ENCODE measurements at places on chromosomes 3 and 15. TPM values are rescaled to one million over a fixed set of nuclear protein-coding genes. Genes with fewer than 3 reads are reported as not detected.
A peak's percentile ranks its signal among the peaks of the same experiment; 100 is the strongest.

MRAS gene
- total RNA-seq = 5.3 TPM

TRH gene
- not detected for total RNA-seq

- peak; percentile 28 for DNase-seq
These were observed 11.7 kb upstream of the ZNF774 start for GRCh38 chr15:90340345-90340744.

LINGO1 gene
- not detected for total RNA-seq

RBP2 gene
- not detected for total RNA-seq

VIPR1 gene
- 7.0 TPM for total RNA-seq

DNA sequence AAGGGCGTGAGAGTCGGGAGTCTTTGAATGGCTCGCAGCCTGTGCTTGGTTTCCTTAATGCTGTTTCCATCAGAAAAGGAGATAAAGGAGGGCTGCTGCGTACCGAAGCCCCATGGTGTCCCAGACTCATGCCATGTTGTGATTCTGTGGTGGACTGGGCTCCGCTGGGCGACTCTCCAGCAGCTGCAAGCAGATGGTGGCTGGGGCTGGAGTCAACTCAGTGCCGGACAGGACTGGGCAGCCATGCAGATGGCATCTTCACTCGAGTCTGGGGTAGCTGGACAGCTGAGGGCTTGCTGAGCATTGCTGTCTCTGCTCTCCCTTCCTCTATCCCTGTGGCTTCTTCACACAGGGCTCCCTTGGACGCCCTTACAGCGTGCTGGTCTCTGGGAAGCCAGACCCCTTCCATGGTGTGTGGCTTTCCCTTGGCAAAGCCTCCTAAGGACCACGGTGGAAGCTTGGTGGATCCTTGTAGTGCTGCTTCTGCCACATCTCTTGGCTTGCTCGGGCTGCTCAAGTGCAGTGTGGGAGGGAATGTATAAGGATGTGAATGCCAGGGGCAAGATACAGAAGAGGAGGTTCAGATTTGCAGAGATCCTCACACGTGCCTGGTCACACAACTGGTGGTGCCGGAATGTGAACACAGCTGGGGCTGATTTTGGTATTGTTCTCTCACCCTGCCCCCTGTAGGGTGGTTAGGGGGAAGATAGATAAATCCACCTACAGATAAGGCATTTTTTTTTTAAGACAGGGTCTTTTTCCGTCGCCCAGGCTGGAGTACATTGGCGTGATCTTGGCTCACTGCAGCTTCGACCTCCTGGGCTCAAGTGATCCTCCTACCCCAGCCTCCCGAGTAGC is 9.0 kb downstream of the NIPA1 start:
- DNase-seq = no peak

GRCh38 chr3:11610044-11610671 is 33.6 kb downstream of the VGLL4 start:
- no peak for DNase-seq

VWA5B2 gene
- 1.4 TPM for total RNA-seq

GRCh38 chr3:97990624-97991292 is 18.5 kb upstream of the RIOX2 start:
- DNase-seq = no peak

DNA sequence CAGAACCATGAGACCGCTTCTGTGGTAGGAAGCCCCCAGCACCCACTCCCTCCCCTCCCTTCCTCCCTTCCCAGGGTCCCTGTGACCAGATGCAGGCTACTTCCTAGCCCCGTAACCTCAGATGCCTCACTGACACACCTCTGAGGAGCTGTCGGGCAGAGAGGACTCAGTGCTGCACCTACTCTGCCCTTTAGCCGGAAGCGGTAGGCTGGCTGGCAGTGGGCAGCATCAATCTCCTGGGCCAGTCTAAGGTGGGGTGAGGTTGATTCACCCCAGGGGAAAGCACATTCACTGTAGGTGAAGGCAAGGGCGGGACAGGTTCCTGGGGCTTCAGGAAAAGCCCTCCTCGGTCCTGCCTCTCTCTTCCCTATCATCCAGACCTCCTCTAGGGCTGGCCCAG is 19.1 kb downstream of the CSRNP1 start:
- no peak for DNase-seq

MKRN3 gene
- total RNA-seq = 1.8 TPM

NLGN1 gene
- total RNA-seq = 0.92 TPM

MOBP gene
- not detected for total RNA-seq

DNA sequence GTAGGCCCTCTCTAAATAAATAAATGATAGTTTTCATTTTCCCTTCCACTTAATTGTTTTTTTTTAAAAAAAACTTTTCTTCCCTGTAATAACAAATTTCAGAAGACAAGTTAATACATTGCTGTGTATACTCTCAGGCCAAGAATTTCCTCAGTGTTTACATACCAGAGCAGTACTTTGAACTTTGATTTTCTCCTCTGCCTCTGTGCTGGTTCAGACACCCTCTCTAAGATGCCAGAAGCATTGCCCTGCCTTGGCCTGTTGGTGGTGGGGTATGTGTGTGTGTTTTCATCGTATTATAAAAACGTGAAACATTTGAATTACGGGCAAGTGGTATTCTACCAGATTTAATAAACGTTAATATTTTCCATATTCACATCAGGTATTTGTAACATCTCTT is 70.1 kb downstream of the SMAD3 start:
- no peak for DNase-seq

TERC gene
- total RNA-seq = 544 TPM

- no peak for DNase-seq
These were observed 31.7 kb upstream of the SUCLG2 start for GRCh38 chr3:67686069-67686468.

SLC12A6 gene
- total RNA-seq = 22.9 TPM

GRCh38 chr3:172511783-172512762 is 11.2 kb downstream of the TNFSF10 start:
- DNase-seq = no peak

DNA sequence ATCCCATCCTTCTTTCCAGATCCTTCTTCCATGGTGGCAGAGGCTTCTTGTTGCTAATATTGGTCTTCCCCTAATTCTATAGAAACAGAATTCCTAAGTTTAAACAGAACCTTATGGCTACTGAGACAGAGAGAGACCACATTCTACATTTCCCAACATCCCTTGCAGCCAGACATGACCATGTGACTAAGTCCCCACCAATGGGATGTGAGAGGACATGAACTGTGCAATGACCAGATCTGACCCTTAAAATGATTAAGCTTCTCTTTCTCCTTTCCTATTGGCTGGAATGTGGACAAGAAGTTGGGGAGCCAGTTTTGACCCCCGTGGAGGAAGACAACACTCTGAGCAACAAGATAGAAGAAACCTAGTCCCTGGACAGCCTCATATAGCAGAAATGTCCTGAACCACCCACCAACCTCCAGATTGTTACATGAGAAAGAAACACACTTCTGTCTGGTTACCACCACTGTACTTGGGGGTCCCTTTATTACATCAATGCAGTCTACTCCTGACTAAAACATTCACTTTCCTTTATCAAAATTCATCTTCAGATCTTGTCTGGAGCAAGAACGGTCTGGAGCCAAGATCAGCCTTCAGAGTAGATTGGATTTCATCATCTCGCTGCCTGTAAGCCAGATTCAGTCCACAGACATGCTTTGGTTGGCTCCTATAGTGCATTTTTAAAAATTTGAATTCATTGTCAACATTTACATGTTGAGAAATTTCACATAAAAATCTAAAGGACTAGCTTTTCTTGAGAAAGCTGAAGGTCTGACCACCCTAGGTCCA is 183.9 kb downstream of the SHQ1 start:
- DNase-seq = no peak

IQCF5 gene
- total RNA-seq = not detected

DNA sequence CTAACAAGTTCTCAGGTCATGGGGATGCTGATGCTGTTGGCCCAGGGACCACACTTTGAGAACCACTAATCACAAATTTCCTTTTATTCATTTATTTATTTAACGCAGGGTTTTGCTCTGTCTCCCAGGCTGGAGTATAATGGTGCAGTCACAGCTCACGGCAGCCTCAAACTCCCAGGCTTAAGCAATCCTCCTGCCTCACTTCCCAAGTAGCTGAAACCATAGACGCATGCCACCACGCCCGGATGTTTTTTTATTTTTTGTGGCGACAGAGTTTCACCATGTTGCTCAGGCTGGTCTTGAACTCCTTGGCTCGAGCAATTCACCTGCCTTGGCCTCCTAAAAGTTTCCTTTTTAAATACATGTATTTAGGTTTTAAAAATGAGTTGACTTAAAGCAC is 20.7 kb upstream of the ISLR2 start:
- no peak for DNase-seq

- no peak for DNase-seq
These were observed 5.8 kb upstream of the RAD51 start for GRCh38 chr15:40688932-40689799.

FRMD5 gene
- total RNA-seq = 12.2 TPM

DNA sequence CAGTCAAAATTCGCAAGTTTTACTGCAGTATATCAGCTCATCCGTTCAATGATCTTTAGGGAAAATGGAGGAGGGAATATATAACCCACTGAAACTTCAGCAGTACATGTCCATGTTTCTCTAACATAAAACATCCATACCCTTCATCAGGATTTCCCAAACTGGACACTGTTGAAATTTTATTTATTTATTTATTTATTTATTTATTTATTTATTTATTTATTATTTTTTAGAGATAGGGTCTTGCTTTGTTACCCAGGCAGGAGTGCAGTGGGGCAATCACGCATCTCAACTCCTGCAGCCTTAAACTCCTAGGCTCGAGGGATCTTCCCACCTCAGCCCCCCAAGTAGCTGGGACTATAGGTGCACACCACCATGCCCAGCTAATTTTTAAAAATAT is 14.8 kb upstream of the HLTF start:
- no peak for DNase-seq

ENTPD3 gene
- 7.1 TPM for total RNA-seq

DNA sequence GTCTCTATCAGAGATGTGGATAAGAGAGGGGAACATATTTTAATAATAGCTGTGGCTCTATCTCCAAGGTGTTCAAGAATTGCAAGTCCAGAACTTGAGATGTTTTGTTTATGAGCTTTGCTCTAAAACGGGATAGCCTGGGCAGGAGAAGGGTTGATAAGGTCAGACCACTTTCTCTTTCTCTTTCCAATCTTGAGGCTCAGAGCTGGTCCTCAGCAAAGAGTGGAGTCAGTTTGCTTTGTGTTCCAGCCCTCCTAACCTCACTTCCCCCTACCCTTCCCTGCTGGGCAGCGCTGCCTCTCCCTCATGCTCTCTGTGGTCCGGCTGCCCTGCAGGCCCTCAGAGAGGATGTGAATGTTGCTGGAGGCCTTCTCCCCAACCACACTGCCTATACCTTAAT is 13.8 kb downstream of the KLHL6 start:
- no peak for DNase-seq

CHRNA5 gene
- 11.0 TPM for total RNA-seq

CCR2 gene
- not detected for total RNA-seq

TF gene
- total RNA-seq = not detected

GRCh38 chr3:43087249-43087776 is 18.6 kb downstream of the POMGNT2 start:
- peak; percentile 13 for DNase-seq

DNA sequence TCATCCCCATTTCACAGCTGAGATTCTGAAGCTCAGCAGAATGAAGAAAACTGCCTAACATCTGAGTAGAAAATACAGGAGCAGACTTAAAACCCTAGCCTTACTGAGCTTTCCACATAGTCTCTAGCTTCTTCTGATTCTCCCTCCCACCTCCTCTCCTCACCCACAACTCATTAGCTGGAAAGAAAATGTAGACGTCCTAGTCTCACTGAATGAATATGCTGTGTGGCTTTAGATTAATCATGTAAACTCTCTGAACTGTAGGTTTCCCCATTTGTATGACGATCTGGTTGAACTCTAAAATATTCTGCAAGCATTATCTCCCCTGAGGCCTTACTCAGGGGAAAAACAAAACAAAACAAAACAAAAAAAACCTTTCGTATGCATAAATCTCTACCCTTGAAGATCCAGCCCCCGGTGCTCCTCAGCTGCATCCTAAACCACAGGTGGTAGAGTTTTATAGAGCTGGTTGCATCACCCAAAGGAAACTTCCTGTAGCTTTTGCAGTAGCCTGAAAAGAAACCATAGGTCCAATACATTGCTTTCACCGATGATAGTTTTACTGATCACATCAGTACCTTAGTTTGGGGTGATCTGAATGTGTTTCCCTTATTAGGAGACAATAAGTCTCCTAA is 40.6 kb downstream of the FOXB1 start:
- no peak for DNase-seq

DNA sequence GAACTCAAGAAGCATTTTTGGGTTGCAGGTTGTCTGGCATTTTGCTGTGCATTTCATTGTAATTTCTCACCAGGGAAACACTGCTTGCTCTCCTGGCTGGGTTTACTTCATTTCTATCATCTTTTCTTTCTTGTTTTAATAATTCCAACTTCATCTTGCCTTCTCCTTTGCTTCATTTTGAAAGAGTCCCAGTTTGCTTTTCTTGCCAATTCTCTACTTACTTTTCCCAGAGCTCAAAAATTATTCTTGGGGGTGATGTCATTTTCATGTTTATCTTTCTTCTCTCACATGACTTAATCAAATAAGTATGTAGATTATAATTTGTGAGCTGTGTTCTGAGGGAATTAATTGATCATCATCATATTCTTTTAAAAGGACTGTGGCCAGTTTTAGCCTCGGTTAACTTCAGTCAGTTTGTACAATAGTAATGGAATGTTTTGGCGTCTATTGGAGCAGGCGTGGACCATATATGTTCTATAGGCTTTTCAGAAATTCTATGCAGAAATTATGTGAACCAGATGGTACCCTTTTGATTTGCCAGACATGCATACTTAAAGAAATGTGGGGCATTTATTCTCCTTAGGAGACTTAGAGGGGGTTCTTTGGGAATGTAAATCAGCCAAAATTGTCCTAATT is 30.1 kb downstream of the SH3GL3 start:
- DNase-seq = no peak

DNA sequence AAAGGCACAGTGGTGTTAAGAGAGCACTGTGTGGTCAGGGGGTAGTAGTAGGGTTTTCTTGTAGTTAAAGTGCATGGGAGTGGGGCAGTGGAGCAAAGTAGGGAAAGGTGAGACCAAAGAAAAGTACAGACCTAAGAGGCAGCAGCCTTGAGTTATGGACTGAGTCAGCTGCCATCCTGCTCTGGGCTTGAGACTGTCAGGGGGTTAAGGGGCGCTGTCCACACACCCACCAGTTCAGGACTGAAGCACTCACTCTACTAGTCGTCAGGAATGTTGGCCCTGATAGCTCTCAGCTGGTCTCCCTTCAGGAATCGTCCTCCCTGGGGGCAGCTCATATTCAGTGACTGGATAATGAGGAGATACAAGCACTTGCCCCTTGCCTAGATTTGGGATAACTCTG is 7.9 kb downstream of the CCR4 start:
- DNase-seq = no peak

GRCh38 chr15:93553167-93553935 is 464.3 kb upstream of the RGMA start:
- DNase-seq = no peak
